GM04504 (cell line): ENCODE measurements at places on chromosomes 7 and 10.

GRCh38 chr10:77879710-77880109 lies 46.8 kb downstream of the DLG5 start:
- DNase-seq: no peak

GRCh38 chr7:50164559-50165170 lies 71.6 kb upstream of the ZPBP start:
- no peak for DNase-seq

DNA sequence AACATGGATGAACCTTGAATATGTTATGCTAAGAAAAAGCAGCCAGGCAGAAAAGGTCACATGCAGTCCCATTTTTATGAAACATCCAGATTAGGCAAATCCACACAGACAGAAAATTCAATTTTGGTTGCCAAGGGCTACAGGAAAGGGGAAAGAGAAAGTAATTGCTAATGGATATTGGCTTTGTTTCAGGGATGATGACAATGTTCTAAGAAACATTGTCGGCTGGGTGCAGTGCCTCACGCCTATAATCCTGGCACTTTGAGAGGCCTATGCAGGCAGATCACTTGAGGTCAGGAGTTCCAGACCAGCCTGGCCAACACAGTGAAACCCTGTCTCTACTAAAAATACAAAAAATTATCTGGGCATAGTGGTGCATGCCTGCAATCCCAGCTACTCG lies 23.0 kb downstream of the ZNF33B start:
- DNase-seq: no peak

DNA sequence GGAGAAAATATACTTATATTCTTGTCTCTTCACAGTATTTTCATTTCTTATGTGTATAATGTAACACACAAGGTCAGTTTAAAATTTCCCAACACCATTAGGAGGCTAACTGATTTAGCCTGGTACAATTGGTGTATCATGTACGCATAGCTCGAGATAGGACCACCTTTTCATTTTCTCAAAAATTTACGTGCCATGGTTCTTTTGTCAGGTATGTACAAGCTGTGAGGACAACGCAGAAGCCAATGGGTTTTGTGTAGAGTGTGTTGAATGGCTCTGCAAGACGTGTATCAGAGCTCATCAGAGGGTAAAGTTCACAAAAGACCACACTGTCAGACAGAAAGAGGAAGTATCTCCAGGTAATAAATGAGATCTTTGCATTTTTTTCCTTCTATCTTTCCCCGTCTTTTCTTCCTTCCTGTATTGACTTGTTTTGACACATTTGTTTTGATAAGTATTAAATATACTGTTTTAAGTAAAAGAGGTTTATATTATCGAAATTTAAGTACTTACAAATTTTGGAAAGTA lies 55.0 kb downstream of the TRIM24 start:
- DNase-seq: no peak

DNA sequence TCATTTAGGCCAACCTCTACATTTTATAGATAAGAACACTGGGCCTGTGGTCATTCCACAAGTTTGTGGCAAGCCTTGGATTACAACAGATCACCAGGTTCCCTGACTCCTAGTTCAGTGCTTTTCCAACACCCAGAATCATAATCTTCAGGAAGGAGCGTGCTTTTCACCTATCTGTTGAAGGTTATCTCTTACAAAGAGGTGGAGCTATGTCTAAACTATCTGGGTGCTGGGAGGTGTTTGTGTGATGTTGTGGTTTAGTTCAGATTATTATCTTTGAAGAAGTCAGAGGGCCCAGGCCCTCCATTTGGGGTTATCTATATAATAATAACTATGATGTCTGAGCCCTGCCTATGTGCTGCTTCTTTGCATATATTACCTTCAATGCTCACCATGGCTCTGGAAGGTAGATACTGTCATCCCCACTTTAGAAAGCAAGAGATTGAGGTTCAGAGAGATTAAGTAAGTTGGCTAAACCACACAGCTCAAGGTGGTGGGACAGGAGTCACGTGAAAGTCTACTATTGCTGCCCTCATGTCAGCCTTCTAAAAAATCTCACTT lies 24.0 kb downstream of the IL2RA start:
- DNase-seq: no peak
